Activated naive CD8-positive, alpha-beta T cell treated with anti-CD3 and anti-CD28 coated beads, Interleukin-2, amount 50 U/mL, for 16 hours (primary cell): ENCODE measurements at places on chromosomes 7 and 10.

GRCh38 chr7:131533566-131534561 lies 22.6 kb downstream of the PODXL start:
- DNase-seq: no peak

GRCh38 chr10:112732277-112732921 lies 217.6 kb upstream of the TCF7L2 start:
- no peak for DNase-seq

DNA sequence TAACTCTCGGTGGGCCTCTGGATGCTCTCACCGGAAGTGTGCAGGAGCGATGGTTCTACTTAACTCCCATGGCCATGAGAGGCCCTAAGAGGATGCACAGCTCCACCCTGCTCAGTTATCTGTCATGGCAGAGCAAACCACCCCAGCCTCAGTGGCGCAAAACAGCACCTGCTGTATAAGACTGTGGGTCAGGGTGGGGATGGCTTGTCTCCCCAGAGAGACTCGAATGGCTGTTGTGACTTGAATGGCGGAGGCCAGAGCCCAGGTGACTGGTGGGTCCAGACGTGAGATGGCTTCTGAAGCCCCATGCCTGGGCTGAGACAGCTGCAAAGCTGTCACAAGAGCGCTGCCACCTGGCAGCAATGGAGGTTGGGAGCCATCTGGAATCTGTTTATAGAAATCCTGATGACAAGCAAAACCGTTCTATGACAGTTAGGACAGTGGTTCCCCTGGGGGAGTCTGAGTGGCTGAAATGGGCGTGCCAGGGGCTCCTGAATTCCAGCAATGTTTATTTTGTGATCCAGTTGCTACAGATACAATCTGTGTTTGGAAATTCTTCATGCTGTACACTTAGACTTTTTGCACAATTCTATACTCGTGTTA lies 490.5 kb downstream of the TCERG1L start:
- no peak for DNase-seq

DNA sequence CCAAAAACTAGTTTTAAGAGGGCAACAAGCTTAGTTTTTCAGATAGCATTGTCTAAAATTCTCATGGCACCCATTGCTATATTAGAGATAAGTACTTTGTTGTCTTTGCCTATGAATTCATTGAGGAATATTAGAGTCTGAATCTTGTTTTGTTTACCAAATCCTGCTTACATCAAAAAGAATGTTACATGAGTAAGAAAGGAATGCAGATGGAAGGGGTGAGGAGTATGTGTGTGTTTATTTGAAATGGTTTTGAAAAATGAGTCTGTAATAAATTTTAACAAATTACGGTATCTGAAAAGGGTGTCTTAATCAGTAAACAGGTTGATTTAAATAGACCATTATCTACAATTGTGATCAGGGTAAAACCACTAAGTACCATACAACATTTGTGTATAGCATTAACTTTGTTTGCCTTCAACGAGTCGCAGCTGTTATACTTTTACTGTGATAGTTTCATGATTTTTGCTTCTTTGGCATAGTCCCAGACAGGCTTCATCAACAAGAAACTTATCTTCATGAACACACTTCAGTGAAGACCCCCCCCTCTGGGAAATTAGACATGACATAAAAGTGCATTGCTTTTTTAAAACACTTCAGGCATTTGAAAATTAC lies 1183.9 kb upstream of the C7orf33 start:
- DNase-seq: no peak

- no peak for DNase-seq
Observed at GRCh38 chr7:12685550-12685949, 1.9 kb upstream of the ARL4A start.
